NCI-H2081 (cell line): ENCODE measurements at places on chromosomes 2 and 18.

DNA sequence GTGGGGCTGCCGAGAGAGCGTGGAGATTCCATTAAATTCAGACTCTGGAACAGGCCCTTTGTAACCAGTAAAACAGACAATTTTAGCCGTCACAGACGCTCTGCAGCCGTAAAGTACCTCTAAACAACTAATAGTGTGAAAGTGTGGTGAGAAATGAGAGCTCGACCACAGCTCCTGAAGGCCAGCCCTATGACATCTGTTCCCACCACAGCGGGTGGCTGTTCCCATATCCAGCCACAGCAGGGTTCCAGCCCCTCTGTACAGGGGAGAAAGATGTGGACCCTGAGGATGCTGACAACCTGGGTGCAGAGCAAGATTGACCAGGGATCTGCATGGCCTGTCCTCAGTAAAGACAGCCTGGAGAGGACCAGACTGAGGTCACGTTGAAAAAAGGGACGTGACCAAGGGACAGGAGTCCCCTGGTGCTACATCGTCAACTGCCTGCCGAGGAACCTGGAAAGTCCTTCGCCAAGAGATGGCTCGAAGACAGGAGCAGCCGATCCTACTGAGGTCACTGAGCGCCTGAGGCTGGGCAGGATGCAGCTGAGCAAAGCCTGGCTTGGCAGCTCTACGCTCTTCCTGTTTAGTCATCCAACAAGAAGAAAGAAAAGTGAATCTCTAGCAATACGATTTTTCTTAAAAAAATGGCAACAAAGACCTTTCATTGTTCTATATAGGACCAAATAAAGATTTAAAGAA lies 831.7 kb downstream of the RNF144A start:
- peak; percentile 72 for DNase-seq

- no peak for DNase-seq
These were observed 32.3 kb downstream of the FOSL2 start for GRCh38 chr2:28424799-28425463.

DNA sequence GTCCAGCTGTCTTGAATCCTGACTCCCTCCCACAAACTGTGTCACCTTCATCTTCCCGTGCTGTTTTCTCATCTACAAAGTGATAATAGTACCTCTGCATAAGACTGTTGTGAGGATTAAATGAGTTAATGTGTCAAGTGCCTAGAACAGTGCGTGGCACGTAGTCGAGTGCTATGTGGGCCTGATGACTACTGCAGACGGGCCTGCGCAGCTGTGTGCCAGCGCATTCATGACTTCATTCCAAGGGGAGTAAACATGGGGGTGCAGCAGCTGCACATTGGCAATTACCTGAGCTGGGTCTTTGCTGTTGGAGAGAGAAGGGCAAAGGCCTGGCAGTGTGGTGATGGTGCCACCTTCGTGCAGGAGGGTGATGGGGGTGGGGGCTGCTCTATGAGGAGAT lies 5.0 kb downstream of the TEX44 start:
- no peak for DNase-seq

GRCh38 chr2:232386740-232387450 lies 8.3 kb downstream of the ALPP start:
- DNase-seq: no peak

DNA sequence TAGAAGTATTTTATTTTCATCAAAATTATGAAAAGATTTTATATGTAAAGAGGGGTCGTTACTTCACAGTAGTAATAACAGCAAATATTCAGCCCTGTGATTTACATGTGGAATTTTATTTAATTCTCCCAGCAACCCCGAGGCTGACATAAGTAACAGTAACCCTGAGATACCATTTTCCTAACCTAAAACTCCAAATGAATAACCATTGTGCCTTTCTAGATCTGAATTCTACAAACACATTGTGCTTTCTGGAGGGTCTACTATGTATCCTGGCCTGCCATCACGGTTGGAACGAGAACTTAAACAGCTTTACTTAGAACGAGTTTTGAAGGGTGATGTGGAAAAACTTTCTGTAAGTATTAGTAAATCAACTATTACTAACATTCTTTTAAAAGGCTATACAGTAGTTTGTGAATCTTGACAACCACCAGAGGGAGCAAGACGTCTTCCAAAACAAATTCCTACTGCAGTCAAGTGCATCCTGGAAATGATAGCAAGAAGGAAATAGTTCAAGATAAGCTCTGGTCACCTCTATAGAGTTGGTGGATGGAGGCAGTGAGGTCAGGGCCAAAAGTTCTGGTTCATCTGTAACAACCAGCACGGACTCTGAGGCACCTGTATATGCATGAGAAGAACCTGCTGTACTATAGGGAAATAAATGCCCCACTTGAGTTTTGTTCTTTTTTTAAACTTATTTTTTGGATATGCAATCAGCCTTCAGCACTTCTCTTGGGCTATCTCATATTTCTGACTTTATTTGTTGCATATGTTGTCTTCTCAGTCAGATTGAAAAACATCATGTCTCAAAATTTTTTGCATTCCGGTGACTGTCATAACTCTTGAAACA lies 37.4 kb downstream of the ACTR2 start:
- DNase-seq: peak; percentile 42

DNA sequence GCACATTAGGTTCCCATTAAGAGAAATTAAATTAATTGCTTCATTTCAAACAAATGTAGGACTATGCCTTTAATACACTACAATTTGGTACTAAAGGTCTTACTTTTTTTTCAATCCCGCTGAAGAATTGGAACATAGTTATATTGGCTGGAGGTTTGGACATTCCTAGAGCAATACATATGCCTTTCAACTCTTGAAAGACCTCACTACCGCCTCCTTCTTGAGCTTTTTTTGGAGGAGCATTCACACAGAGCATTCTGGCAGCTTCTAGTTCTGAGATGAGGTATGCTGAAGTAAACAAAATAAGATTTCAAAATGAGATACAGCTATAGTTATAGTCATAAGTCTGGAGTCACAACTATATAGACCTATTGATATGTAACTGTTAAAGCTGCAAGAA lies 10.9 kb downstream of the FAM98A start:
- no peak for DNase-seq

DNA sequence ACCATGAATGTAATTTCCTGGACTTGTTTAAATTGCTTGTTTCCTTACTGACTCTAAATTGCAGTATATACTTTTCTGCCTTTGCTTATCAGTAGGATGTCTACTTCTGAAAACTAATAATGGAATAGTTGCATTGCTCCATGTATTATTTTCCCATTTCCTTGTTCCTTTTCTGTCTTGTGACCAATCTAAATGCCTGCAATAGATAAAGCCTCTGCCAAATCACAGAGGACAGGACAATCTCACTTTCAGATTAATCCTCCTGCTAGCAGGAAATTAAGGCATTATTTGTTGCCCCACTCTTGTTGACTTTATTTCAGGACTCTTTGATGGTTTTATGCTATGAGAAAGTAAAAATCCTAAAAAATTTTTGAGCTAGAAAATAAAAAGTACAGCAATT lies 4.7 kb upstream of the ESCO1 start:
- no peak for DNase-seq

GRCh38 chr18:37298816-37299215 lies 266.8 kb downstream of the CELF4 start:
- no peak for DNase-seq

DNA sequence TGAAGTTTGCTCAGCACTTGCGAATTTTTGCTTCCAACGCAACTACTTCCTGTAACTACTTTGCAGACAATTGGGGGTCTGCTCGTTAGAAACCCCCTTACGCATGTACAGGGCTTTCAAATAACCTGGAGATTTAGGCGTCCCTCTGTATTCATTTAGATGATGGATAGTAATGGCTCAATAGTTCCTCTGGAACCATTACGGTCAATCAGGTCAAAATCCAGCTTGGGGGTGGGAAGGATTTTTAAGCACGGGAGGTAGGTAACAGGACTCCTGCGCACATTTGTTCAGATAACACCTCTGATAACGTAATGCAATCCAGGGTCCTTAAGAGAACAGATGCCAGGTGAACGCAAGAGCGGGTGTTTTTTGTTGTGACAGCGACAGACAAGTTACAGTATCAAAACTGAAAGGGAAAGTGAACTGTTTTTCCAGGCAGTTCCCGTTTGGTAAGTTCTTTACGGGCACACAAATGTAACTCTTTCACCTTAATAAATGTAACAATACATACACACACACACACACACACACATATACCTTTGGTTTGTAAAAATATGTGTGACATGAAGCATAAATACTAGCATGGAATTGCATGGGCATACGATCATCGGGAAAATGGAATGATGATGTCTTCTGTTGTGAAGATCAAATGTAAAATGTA lies 3.8 kb upstream of the OSR1 start:
- DNase-seq: no peak

DNA sequence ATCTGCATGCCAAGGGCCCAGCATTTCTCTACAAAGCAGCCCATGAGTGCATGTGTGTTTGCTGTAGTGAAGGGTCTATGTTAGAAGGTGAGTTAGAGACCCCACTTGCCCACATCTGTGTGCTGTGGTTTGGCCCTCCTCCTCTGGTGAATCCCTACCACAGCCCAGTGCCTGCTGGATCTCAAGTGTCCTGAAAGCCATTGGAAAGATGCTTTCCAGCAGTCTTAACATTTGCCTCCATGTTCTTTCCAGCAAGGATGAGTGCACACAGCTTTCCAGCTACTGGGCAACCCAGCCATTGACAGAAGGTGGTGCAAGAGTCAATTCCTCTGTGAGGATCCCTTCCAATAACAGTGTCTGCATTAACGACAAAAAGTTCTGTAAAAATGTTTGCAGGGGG lies 13.6 kb downstream of the CRIM1 start:
- no peak for DNase-seq

DNA sequence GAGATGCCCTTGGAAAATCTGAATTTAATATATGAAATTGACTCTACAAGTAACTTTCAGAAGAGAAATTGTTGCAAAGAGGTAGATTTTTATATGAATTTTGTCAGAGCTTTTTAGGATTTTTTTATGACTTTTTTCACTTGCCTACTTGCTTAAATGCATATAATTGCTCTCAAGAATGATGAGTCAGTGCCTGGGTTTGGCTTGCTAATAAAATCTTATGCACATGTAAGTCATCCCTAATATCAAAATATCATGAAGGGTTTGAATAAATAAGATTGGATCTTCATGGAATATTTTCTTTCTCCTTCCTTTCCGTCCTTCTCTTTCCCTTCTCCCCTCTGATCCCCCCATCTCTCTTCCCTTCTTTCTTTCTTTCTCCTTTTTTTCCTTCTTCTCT lies 354.1 kb downstream of the TXNL1 start:
- DNase-seq: no peak

GRCh38 chr18:48660346-48661228 lies 121.8 kb downstream of the CTIF start:
- no peak for DNase-seq

DNA sequence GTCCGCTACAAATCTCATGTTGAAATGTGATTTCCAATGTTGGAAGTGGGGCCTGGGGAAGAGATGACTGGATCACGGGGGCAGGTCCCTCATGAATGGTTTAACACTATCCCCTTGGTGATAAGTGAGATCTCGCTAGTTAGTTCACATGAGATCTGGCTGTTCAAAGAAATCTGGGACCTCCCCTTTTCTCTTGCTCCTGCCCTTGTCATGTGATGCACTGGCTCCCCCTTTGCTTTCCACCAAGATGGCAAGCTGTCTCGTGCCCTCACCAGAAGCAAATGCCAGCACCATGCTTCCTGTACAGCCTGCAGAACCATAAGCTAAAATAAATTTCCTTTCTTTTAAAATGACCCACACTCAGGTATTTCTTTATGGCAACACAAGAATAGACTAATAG lies 57.3 kb upstream of the C2orf15 start:
- no peak for DNase-seq

DNA sequence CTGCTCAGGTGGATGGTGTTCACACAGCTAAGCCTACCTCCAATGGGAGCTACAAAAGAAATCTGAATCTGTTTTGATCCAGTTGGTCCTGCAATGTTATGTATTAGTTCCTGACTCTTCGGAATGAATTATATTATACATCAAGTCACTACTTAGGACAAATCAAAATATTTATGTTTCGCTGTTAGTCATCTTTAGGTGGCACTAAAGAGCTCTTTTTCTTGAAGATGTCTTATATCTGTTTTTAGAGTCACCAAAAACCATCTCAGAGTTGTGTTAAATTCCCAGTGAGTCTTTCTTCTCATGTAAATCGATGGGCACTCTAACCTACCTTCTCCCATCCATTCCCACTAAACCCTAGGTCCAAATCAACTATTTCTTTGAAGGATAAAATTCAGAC lies 2.2 kb downstream of the DNER start:
- DNase-seq: no peak

DNA sequence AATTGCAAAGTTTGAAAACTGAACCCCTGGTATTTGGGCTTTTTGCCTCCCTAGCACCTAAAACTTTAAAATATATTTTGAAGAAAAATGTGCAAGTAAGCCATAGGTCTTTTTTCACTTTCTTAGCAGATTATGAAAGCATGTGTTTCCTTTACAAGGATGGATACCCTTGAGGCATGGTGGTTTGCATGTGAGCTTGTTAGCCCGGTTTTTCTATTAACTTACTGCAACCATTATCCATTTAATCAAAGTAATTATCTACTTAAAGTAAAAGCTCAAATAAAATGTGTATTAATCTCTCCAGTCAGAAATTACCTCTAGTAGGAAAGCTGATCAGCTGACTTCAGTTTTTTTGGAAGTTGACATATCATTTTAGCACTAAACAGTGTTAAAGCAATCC lies 140.6 kb downstream of the EML6 start:
- no peak for DNase-seq

GRCh38 chr18:63736876-63737275 lies 34.1 kb downstream of the SERPINB11 start:
- DNase-seq: no peak

DNA sequence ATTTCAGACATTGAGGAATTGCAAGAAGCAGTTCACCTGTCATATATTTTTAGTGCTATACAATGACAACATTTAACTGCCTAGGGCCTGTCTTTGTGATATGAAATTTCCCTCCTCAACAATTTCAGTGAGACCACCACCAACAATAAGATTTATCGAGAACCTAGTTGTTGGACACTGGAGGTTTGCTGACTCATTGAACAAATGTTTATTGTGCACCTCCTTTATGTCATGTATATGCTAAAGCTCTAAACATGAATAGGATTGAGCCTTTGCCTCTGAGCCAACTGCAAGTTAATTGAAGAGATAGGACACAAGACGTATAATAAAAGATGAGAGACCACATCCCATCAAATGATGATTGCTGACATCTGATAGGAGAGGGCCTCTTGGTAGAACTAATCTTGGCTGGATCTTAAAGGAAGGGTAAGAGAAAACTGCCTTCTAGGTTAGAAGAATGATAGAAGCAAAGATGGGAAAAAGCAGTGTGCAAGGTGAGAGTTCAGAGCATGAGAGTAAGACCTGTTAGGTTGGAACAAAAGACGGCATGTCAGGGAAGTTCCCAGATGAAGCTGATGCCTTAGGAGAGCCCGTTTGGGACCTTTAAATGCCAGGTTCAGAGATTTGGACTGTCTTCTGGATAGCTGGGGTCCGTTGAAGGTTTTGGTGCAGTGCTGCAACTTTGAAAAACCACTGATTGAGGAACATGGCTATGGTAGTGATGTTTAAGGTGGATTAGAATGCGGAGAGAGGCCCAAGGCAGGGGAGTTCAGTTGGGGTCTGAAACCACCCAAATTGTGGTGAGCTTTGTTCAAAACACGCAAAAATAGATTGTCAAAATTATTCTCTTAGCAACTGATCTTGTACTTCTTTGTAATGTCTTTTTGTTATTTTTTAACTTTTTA lies 133.0 kb upstream of the EML6 start:
- no peak for DNase-seq

- peak; percentile 68 for DNase-seq
These were observed 116.0 kb upstream of the AQP4 start for GRCh38 chr18:26981360-26982082.

GRCh38 chr2:230987137-230988020 lies 8.5 kb upstream of the SPATA3 start:
- DNase-seq: peak; percentile 80
